ENCODE measurements at places on chromosomes 11 and 22.

- DNase-seq: no peak
Measured at GRCh38 chr11:64070314-64070681, 34.6 kb downstream of the FLRT1 start.

DNA sequence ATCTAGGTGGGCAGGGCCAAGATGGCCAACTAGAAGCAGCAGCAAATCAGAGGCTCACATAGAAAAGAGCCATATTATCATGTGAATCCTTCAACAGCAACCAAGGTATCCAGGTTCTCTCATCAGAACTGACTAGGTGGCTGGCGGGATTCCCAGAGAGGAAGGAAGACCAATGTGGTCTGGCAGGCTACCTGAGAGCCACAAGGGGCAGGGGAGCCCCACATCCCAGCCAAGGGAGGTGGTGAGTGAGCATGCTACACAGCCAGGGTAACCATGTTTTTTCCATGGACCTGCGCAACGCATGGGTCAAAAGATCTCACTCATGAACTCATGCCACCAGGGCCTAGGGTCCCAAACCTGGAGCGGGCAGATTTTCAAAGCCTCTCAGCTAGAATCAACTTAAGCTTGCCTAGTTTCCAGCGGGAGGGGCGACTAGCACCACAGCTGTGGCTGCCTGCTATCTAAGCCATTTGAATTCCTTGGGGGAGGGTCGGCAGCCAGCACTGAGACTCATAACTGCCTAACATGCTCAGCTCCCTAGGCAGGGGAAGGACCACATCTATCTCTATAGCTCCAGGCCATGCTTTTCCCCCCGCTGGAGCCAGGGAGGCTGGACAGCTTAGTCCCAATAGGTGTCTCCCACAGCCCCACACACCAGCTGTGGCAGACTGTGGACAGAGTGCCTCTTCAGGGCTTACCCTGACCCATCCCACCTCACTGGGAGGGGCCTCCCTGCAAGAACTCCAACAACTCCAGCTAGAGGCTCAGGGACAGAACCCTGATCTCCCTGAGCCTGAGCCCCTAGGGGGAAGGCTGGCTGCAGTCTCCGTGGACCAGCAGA lies 28.7 kb upstream of the CASP12 start:
- no peak for DNase-seq

DNA sequence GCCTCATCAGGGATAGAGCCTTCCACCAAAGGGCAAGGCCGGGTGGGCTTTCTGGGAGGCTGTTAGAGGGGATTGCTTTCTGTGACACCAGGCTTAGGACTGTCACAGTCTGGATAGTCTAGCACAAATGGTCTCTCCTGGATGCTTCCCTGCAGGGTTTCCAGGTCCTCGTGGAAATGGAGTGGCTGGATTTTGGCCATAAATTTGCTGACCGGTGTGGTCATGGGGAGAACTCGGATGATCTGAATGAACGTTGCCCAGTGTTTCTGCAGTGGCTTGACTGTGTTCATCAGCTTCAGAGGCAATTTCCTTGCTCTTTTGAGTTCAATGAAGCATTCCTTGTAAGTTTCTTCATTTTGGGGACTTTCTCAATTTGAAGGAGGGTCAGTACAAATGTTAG lies 67.1 kb upstream of the HORMAD2 start:
- no peak for DNase-seq

DNA sequence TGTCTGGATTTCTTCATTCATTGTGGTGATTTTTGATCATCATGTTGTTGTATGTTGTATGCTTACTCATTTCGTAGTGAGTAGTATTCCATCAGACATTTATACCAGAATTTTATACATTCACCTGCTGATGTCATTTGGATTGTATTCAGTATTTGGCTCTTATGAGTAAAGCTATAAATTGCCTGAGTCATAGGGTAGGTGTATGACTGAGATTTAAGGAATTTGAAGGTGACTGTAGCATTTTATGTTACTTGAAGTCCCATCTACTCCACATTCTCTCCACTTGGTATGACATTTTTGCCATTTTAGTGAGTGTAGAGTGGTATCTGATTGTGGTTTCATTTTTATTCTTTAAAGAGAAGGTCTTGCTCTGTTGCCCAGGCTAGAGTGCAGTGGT lies 548.2 kb downstream of the TBC1D22A start:
- DNase-seq: no peak

DNA sequence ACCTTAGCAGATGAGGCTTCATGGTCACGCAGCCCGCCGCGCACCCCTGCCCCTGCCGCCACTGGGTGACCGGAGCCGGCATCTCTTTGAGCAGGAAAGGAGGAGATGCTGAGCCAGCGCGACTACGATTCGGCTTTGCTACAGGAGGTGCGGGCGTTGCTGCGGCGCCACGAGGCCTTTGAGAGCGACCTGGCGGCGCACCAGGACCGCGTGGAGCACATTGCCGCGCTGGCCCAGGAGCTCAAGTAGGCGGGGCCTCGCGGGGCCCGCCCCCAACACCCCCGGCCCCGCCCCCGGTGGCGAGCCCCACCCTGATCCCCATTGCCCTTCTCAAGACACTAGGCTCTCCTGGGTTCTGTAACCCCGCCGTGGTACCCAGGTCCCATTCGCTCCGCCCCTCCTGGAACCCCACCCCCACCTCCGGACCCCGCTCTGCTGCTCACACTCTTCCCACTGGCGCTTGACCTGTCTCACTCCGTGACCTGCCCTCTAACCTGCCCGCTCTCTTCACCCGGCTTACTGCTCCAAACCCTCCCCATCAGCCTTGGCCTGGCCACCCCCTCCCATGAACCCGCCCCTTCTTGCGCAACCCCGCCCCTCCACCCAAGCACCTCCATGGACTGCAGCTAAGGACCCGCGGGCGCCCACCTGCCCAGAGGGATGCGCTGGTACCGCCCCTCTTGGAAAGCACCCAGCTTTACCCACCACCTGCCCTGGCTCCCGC lies 9.1 kb downstream of the CTSF start:
- no peak for DNase-seq

- DNase-seq: no peak
Measured at GRCh38 chr11:22668005-22668796, 1.8 kb downstream of the GAS2 start.
